ENCODE measurements at places on chromosomes 7 and 10.

GRCh38 chr10:49287689-49288340, 11.2 kb upstream of the C10orf71 start:
- DNase-seq = no peak

- no peak for DNase-seq
Measured at GRCh38 chr10:30037620-30038336, 21.6 kb downstream of the JCAD start.

DNA sequence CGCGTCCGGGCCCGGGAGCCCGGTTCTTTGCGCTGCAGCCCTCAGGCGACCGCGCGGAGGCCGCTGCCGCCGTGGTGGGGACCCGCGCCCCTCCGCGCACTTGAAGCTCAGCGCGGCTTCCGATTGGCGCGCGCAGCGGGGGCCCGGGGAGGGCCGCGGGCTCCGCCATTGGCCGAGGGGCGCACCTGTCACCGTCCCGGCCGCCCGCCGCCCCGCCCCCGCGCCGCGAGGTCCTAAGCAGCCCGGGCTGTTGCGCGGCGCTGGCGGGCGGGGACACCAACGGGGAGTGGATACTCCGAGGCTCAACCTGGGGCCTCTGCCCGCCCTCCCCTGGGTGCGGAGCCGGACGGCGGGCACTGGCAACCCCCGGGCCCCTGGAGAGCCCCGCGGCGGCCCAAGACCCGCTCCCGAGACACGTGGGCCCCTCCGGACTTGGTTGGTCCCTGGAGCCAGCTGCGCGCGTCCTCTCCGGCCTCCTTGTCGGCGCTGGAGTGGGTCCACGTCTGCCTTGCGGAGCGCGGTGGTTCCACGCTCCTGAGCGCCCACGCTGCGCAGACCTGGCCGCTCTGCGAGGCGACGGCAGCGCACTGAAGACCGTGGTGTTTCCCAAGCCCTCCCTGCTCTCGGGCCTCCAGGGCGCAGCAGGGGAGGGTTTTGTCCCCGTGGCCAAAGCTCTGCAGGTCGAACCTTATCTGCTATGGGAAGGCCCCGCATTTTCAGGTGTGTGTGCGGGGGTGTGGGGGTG, at the start of gene MNX1:
TSS of gene MNX1 (minus strand) at position 76 of the 745 bp plus-strand sequence. CDS start 313 bp downstream, outside the sequence.
- DNase-seq = no peak

- DNase-seq = peak; percentile 53
Measured at GRCh38 chr7:24825931-24826661, 68.8 kb upstream of the GSDME start.

DNA sequence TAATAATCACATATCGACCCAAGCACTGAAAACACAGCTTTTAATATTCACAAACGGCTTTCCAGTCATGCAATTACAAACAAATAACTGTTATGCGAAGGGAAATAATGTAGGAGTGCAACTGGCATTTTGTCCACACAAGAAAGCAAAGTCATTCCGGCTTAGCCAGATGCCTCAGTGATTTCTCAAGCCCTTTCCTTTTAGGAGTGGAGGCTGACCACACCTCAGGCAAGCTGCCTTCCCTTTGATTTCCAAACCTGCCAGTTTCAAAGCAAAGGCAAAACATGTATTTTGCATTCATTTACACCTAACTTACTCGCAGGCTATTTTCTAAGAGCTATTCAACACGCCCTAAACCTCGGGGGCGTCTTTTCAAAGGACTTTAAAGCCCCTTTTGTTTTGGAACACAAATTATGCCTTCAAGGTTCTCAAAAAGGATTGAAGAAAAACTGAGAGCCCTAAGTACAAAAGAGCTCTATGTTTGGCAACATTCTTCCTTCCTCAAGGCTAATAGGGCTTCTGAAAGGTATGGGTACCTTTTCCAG, 109.6 kb downstream of the CPXM2 start:
- peak; percentile 29 for DNase-seq

DNA sequence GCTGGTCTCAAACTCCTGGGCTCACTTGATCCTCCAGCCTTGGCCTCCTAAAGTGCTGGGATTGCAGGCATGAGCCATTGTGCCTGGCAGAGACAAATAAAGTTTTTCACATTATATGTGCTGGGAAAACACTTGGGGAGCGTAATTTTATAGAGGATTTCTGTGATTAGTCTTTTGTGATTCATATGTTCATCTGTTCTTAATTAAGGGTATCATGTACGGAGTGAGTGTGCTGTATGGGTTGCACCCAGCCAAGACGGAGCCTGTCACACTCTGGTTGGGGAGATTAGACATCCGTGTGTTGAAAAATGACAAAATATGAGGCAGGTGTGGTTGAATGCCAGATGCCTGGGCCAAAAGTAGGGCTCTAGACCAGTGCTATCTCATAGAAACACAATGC, 10.3 kb downstream of the ADRB1 start:
- DNase-seq = peak; percentile 59

DNA sequence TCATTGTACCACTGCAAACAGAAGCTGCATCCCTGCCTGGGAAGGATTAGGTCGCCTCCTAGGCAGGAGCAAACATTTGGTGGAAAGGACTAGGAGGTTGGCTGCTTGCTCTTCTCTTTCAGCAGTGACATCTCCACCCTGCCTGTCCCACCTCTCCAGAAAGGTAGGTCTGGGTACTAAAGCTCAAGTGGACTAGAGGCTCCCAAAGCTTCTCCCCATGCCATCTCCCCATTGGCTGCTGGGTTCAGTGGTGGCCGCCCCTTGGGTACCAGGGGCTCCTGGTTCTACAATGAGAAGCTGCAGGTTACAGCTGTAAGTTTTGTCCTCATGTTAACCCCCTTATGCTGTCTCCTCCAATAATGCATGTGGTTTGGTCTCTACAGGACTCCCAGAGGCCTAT, 180.7 kb upstream of the MKI67 start:
- DNase-seq = no peak

DNA sequence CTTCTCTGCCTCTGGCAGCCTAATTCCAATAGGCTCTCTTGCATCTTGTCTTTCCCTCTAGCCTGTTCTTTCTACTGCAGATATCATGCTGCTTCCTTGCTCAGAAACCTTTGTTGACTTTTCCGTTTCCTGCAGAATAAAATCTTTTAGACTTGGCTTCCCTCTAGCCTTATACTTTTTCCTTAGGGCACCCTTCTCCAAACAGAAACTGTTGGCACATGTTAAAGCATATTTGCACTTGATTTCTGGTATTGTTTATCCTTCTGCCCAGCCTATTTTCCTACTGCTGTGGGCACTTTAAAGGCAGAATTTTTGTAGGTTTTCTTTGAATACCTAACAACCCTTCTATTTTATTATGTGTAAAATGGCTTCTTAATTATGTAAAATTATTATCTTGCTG, 4.6 kb downstream of the GNAI1 start:
- DNase-seq = no peak

GRCh38 chr7:127359011-127359410, 33.5 kb downstream of the ZNF800 start:
- no peak for DNase-seq

GRCh38 chr7:68684996-68685395, 913.3 kb upstream of the AUTS2 start:
- DNase-seq = no peak

DNA sequence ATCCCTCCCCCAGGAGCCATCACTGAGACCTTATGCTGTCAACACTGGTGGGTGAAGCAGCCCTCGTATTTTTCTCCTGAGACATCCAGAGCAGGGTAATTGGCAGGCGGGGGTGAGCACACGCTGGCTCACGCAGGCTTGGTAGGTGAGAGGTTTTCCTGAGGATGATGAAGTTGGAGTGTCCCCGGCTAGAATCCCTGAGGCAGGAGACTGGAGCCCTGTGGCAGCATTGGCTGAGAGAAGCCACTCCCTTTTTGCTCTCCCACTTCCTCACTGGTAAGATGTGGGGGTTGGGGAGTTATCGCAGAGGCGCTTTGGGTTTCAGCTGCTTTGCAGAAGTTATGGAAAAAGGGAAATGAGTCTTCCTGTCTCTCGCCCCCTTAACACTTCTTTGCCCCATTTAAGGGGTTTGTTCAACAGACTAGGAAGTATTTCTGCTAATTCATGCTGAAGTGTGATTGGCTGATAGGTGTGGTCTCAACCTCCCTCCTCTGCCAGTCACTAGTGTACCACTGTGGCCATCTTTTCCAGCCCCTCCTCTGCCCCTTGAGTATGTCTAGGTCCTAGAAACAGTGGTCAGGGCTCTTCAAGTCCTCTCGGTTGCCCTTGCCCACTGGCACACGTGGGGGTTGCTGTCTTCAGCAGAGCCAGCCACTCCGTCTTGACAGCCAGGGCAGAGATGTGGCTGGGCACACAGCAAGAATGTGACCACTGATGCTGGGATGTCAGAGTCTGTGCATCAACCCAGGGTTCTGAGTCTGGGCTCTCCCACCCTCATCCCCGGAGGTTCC, 5.7 kb downstream of the ARPC1B start:
- DNase-seq = peak; percentile 37

GRCh38 chr10:102436312-102436711, 3.9 kb upstream of the CUEDC2 start:
- DNase-seq = no peak

- DNase-seq = no peak
Measured at GRCh38 chr7:94957061-94957460, 49.7 kb downstream of the PPP1R9A start.

DNA sequence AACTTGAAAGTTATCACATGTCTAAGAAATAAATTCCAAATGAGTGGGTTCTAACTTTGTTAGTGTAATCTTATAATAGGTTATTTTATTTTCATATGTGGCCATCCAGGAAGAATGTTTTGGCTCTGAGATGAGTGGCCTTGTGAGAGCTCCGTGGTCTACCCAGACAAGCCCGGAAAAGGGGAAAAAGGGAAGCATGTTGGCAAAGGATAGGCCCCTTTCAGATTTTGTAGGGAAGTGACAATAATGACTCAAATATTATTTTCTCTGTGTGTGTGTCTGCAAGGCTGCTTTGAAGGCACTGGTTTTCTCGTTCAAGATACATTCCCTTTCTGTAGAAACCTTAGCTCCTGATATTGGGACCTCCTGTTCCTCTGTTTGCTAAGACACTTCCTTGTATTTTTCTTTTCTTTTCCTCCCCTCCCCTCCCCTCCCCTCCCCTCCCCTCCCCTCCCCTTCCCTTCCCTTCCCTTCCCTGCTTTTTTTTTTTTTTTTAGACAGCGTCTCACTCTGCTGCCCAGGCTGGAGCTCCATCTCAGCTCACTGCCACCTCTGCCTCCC, 240.8 kb downstream of the LRMDA start:
- no peak for DNase-seq

DNA sequence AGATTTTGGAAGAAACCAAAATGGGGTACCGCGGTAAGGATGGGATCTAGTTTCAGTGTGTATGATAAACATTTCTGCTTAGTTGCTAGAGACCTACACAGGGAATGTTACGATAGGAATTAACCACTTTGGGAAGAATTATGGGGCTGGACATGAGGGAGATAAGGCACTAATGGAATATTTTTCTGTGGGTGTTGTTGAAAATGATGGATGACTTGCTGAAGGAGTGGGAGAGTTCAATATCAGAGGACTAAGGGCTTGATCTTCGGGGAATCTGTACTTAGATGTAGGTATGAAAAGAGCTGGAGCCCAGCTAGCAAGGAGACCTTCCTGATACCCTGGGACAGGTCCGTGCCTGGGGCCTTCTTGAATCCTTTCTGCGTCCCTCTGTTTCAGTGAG, 303.7 kb downstream of the EXOC4 start:
- no peak for DNase-seq

DNA sequence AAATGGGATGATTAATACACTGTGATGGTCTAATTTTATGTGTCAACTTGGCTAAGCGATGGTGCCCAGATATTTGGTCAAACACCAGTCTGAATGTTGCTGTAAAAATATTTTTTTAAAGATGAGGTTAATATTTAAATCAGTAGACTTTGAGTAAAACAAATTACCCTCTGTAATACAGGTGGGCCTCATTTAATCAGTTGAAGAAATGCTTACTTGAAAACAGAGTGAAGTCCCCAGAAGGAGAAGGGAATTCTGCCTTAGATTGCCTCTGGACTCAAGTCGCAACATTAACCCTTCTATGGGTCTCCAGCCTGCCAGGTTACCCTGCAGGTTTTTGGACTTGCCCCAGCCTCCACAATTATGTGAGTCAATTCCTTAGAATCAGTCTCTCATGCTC, 49.8 kb upstream of the AGK start:
- DNase-seq = no peak

DNA sequence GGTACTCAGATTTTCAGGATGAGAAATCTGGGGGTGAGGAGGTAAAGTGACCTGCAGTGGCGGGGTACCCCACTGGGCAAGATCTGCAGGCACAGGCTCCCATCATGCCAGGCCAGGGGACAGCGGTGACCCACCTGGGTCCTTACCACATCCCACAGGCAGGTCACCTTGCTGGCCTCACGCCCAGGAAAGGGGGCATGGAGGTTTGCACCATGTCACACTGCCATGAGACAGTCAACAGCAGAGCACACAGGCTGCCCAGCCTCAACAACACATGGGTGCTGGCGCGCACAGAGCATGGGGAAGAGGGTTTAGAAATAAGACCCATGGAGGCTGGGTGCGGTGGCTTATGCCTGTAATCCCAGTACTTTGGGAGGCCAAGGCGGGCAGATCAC, 914 bp downstream of the PKD1L1 start:
- DNase-seq = no peak

DNA sequence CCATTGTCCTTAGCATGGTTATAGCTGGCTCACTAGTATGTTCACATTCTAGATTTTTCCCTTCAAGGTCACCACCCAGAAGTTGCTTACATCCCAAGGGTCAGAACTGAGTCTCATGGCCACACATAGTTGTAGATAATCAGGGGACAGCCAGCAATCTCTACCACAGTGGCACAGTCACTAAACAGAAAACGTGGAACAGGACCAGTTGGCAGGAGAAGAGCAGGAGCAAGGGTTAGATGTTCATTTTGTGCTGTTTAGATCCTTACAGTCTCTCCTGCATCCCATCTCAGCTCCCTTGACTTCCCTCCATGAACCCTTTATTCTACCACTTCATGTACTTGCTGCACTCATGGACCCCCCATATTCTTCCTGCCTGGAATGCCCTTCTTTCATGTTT, 73.9 kb downstream of the LRMDA start:
- DNase-seq = no peak

- no peak for DNase-seq
Measured at GRCh38 chr7:90625051-90625450, 28.9 kb downstream of the CDK14 start.

GRCh38 chr10:132047575-132048293, 18.0 kb upstream of the JAKMIP3 start:
- DNase-seq = no peak
